ENCODE measurements at places on chromosomes 6 and 20.
A peak's percentile ranks its signal among the peaks of the same experiment; 100 is the strongest.

DNA sequence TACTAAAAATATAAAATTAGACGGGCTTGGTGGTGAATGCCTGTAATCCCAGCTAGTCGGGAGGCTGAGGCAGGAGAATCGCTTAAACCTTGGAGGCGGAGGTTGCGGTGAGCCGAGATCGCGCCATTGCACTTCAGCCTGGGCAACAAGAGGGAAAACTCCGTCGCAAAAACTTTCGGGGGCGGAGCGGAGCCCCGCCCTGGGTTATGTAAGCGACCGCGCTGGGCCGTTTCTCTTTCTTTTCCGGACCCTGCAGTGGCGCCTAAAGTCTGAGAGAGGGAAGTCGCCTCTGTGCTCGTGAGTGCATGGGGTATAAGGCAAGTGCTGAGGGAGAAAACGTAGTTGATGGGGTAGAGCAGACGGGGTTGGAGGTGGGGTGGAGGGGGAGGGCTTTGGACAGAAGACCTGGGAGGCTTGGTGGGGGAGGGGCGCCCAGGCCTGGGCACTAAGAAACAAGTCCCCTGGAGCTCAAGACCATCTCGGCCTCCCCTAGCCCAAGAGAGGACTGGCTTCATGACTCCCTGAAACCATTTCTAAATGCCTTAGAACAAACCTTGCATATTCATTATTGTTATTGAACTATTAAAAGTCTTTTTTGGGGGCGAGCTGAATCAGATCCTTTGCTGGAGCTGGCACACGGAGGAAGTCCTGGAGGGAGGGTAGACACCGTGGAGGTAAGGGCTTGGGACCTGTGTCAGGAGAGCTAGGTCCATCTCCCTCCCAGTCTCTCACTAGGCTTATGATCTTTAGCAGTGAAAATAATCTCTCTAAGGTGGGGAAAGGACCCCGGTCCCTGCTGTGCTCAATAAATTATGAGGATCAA, 2.7 kb upstream of the MICA start:
- DNase-seq = peak; percentile 55

DNA sequence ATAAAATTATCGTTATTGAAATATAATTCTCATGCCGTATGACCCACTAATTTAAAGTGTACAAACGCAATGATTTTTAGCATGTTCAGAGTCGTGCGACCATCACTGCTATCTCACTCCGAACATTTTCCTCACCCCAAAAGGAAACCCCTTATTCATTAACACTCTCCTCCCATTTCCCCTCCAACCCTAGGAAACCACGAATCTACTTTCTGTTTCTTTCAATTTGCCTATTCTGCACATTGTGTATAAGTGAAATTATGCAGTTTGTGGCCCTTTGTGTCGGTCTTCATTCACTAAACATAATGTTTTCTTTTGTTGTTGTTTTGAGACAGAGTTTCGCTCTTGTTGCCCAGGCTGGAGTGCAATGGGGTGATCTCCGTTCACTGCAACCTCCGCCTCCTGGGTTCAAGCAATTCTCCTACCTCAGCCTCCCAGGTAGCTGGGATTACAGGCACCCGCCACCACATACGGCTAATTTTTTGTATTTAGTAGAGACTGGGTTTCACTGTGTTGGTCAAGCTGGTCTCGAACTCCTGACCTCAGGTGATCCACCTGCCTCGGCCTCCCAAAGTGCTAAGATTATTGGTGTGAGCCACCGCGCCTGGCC, 99.7 kb upstream of the ZNF217 start:
- no peak for DNase-seq

DNA sequence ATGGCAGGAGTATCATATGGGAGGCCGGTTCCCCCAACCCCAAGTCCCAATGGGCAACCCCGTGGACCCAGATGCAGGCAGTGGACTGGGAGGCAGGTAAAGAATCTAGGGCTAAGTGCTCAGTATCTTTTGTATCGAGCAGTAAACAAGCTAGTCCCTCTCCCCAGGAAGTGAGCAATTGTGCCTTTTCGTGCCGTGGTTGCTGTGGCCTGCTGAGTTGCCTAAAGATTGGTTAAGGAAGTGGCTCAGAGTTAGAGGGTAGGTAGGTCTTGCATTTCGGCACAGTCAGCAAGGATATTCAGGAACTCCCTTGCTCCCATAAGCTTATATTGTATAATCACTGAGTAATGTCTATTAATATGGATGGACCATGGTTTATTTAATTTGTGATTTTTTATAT, 1.3 kb upstream of the DNAH8 start:
- DNase-seq = peak; percentile 10

DNA sequence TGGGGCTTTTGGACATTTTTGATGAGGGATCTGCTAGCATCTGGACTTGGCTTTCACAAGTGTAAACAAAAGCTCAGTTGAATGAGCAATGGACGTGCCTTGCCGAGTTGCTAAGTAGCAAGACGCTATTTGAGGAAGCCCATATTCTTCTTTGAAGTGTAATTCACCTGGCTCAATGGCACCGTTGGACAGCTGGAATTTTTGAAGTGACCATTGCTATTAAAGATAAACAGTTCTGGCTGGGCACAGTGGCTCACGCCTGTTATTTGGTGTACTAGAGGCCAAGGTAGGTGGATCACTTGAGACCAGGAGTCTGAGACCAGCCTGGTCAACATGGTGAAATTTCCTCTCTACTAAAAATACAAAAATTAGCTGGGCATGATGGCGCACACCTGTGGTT, 88.8 kb upstream of the SOX4 start:
- no peak for DNase-seq

DNA sequence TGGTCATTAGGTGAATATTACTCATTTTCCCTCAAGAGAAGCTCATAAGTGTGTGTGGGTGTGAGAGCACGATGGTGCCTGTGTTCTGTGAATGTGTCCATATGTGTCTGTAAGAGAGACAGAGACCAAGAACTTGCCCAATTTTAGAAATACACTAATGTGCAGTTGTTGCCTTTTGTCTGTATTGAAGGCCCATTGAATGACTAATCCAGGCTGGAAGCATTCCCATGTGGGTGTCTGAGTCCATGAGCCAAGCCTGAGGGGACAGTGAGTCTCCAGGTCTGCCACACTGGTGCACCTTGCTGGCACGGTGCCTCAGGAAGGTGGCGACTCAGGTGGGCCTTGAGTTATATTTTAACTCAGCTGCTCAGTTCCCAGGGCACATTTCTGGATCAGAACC, 25.5 kb upstream of the ASXL1 start:
- no peak for DNase-seq

DNA sequence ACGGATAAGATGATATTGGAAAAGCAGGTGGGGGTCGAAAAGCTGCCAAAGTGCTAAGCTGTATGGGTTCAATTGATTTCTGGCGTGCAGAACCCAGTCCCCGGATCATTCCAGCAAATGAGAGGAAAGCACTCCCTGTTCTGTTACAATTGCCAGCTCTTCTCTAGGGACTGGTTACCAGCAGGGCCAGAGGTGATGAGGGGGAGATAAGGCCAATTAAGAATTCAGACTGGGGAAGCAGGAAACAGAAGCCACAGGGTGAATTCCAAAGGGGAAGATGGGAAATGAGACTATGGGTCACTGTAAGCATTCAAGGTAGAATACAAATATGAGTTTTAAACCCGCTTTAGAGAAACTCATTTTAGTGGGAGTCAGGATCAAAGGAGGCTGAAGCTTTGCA, 349.4 kb upstream of the MAP3K7 start:
- DNase-seq = no peak

- no peak for DNase-seq
Observed at GRCh38 chr6:110881546-110882273, 7.1 kb downstream of the AMD1 start.

DNA sequence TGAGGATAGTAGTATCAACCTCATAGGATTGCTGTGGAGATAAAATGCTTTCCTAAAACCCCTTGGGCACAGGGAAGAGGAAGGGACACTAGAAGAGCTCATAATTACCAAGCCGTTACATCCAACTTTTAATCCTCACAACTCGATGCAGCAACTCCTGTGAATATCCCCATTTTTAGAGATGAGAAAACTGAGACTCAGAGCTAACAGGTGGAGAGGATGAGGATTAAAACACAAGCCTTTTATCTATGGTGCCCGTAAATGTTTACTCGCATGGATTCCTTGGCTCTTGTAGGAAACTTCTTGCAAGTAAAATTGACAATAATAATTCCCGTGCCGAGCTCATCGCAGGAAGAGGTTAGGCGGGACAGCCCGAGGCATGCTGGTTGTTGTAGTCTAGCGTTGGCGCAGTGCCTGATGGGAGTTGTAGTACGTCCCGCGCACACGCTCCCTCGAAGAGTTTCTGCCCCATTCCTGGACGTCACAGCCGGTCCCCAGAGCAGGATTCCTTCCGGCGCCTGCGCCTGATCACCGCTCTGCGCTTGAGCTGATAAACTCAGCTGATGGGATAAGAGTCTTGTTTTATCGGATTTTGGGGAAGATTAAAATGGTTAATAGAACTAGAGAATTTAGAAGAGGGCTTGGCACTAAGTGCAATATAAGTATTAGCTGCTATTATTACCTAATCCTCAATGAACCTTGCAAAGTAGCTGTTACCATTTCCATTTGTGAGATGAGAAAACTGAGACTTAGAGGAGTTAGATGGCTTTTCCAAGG, 2.8 kb upstream of the UBE2V1 start:
- peak; percentile 76 for DNase-seq

DNA sequence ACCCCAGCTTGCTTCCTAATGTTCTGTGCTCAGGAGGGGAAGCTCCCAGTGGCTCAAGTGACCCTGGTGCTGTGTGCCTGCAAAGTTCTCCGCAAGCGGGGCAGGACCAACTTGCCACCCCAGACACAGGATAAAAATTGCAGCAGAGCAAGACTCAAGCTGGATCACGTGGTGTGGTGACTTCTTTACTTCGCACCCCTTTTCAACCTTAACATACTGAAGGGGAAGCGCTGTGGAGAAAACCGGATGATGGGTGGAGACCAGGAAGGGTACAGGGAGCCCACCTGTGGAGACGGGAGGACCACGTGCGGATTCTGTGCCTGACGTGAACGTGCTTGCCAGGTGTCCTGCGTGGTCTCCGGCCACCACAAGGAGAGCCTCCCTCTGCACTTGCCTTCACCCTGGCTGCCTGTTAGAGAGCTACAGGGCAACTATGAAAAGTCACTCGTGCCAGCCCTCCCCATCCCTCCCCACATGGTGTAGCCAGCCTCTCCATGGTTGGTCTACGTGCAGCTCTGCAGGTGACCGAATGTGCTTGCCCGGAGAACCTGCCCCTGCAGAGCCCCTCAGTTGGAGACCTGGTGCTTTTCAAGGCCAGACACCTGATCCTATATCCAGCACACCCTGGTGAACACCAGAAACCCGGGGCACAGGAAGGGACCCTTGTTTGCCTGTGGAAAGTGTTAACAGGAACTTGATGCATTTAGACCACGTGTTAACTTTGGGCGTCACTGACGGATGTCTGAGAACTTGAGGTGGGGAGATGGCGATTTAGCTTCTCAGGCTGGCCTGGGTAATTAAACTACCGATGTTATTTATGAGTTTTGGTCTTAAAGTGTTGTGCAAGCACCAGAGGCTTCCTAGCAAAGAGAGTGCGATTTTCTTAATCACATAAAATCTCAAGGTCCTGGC, 23.9 kb upstream of the DACT2 start:
- no peak for DNase-seq

DNA sequence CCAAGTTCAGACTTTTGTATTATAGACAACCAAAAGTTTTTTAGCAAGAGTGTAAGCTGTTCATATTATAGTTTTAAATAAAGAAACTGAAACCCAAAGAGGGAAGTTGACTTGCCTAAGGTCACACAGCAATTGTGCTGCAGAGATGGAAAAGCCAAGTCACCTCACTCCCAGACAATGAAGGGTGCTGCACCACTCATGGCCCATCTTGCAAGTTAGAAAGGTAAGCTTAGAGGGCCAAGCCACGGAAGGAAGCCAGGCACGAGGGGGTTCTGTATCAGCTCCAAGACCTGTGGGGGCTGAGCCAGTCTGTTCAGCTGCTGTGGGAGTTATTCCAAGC, 860 bp downstream of the DEFB124 start:
- no peak for DNase-seq

GRCh38 chr6:160030103-160030502, 61.2 kb downstream of the IGF2R start:
- no peak for DNase-seq

DNA sequence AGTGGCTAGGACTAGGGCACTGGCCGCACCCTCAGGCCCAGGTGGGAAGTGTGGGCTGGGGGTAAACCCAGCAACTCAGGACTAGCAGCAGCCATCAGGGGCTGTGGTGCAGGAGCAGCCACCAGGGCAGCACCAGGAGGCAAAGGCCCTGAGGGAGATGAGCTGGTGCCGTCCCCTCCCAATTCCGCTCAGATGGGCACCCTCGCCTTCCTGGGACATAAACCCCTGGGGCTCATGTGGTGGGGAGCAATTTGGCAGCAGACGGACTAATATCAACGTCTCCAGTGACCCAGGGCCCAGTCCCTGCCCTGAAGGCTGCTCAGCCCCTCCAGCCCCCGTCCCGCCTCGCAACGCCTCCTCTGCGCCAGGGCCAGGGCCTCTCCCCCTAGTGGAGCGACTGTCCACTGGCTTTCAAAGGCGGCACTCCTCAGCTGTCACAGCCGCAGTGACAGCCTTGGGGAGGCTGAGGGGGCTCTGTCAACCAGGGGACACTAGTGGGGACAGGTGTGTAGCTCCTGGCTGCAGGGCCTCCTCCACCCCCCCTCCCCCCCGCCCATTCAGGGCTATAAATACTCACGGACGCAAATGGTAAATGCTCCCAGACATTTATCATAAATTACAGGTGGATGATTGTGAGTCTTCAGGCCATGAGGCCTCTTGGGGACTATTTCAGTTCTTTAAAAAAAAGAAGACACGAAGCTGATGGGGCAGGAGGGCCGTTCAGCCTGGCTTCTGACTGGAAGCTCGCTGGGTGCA, 349.9 kb downstream of the ZFAND3 start:
- DNase-seq = no peak

- no peak for DNase-seq
Observed at GRCh38 chr6:93787841-93788240, 368.5 kb upstream of the EPHA7 start.

DNA sequence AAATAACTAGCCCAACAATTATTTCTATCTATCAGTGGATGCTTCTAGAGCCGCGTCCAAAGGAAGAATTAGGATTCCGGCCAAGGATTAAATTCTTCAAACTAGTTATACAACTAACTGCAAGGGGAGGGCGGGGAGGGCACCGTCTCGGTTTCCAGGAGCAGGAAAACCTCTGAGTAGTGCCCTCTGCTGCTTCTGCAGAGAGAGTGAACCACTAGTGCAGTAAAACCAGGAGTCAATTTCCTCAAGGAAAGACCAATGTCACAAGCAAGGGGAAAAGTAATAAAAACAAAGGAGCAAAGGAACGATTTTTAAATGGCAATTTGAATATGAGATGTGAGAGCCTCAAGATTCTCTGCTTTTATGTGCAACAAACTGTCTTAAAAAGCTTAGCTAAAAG, 16.5 kb upstream of the UBE2J1 start:
- DNase-seq = no peak

GRCh38 chr6:148118244-148118643, 224.4 kb upstream of the SASH1 start:
- DNase-seq = no peak

- no peak for DNase-seq
Observed at GRCh38 chr6:105573556-105573955, 170.7 kb upstream of the PREP start.

GRCh38 chr20:63114006-63114692, 101.8 kb downstream of the YTHDF1 start:
- no peak for DNase-seq
